Stimulated activated CD4-positive, alpha-beta T cell treated with anti-CD3 and anti-CD28 coated beads, Interleukin-1b, Interleukin-23, amount 100 ng/mL, for 4 hours (primary cell): ENCODE measurements at places on chromosomes 6 and 20.

GRCh38 chr20:61723529-61724257 lies 342.0 kb downstream of the TAF4 start:
- no peak for DNase-seq

GRCh38 chr6:139239064-139239463 lies 52.7 kb downstream of the TXLNB start:
- no peak for DNase-seq

DNA sequence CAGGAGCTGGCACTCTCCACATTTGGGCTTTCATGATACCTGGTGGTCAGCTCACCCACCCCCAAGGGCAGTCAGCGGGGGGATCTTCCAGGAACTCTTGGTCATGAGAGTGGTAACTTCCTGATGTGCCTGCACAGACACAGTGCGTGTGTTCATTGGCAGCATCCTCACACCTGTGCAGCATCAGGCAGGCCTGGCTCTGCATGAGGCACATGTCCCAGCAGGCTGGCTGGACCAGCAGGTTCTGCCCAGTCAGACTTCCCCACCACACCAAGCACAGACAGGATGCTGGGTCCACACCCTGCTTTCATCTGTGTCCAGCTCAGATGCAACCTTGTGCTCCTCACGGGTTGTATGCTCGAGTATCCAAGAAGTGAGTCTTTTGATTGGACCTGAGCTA lies 15.7 kb upstream of the UNC93A start:
- no peak for DNase-seq

GRCh38 chr6:65760285-65760684 lies 53.3 kb upstream of the EYS start:
- DNase-seq: no peak

DNA sequence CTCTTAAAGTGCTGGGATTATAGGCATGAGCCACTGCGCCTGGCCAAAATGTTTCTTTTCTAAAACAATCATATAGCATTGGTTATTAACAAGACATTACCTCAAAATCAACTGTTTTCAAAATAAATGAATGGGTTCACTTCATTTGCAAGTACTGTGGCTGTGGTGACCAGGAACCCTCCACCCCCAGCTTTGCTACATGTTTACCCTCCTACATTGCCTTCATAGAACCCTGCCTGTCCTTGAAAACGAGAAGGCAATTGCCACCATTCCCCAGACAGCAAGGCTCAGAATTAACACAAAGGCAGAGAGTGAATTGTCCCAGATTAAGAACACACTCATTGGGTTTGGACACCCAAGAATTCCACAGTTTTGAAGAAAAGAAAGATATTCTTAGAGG lies 116.6 kb upstream of the LGSN start:
- no peak for DNase-seq
